Activated T-cell treated with anti-CD3 and anti-CD28 coated beads, Interleukin-2, amount 50 U/mL, for 48 hours (primary cell): ENCODE measurements at places on chromosomes 7 and 10.
A peak's percentile ranks its signal among the peaks of the same experiment; 100 is the strongest.

- DNase-seq: no peak
These were observed 75.9 kb downstream of the SHOC2 start for GRCh38 chr10:110995301-110995700.

DNA sequence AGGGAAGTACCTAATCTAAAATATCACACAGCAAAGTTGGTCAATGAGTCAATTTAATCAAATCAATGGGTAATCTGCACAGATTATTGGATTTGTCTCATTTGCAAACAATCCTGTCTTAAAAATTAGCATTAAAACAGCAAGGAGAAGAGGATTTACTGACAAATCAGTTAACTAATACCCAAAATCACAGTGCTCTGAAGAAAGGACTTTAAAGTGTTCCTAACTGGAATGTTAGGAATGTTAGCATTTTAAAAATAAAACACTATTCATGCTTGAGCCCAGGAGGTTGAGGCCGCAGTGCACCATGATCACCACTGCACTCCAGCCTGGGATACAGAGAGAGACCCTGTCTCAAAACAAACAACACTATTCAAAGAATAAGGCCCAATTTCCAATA is 83.1 kb downstream of the CHCHD3 start:
- DNase-seq: no peak

GRCh38 chr7:78690174-78690573 is 763.3 kb downstream of the MAGI2 start:
- DNase-seq: no peak

DNA sequence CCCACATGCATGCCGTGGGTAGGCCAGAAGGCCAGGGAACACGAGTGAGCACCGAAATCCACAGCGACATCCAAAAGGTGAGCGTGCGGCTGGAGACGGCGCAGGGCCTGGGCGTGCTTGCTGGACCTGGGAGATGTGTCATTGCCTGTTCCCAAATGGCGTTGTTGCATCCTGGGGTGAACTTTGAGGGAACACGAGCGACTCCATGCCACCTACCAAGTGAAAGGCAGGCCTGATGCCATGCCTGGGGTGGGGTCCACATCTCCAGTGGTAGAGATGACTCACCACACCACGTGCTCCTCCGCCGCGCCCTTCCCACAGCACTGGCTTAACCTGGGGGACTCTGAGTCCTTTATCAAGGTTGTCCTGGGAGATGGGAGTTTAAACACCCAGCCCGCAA is 24.7 kb upstream of the VIPR2 start:
- no peak for DNase-seq

GRCh38 chr10:129888784-129889616 is 75.1 kb downstream of the EBF3 start:
- peak; percentile 72 for DNase-seq

DNA sequence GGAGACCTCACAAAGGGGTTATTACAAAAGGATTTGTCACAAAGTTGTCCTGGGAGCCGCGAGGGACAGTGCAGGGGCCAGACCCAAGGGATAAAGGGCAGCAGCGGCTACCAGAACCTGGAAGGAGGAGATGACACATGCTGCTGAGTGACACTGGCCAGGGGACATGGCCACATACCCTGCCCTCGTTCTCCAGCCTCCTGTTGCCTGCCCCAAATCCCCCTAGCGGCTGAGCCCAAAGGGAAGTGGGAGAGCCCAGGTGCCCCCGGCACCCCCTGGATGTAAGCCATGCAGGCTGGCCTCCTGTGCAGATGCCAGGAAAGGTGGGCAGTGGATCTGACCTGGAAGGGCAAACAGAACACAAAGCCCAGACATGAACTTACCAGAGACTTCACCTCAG is 42.7 kb downstream of the C10orf143 start:
- DNase-seq: no peak

GRCh38 chr7:150740053-150740452 is 2.8 kb downstream of the GIMAP5 start:
- DNase-seq: peak; percentile 53

DNA sequence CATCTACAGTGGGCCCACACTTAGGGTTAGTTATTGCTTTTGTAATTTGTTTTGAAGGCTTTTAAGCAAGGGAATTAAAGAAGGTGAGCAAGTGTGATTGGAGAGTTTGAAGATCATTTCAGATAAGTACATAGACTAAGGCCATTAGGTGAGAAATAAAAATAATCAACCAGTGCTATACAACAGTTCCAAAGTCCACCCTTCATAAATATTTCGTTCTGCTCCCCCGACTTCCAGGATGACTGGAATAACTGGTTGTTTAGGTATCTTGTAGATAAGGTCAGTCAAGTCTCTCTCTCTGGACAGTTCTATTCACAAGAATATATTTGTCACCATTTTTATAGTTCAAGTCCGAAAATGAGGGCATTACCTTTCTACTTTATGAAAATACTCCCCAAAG is 98.0 kb upstream of the MBL2 start:
- DNase-seq: no peak

GRCh38 chr10:129174232-129175014 is 292.6 kb upstream of the MGMT start:
- DNase-seq: no peak

DNA sequence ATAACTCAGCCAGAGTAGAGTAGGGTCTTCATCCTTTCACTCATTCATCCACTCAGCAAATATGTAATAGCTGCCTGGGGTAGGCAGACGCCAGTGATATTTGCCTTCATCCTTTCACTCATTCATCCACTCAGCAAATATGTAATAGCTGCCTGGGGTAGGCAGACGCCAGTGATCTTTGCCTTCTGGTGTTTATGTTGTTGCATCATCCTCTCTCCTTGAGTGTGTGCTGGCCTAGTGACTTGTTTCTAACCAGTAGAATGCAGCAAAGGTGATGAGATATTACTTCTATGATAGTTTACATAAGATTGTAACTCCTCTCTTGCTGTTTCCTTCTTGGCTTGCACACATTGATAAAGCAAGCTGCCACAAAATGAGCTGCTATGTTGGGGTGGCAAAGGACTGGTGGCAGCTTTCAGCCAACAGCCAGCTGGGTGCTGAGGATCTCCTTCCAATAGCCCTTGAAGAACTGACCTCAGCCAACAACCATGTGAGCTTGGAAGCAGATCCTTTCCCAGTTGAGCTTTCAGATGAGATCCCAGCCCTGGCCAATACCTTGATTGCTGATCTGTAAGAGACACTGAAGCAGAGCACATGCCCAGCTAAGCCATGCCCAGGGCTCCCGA is 23.2 kb upstream of the MTPN start:
- DNase-seq: no peak

GRCh38 chr10:130739757-130740145 is 571.8 kb downstream of the TCERG1L start:
- no peak for DNase-seq

GRCh38 chr7:116797612-116798011 is 64.8 kb upstream of the CAPZA2 start:
- no peak for DNase-seq

GRCh38 chr10:106958589-106959361 is 205.7 kb downstream of the SORCS1 start:
- no peak for DNase-seq

- DNase-seq: no peak
These were observed 45.1 kb downstream of the HBP1 start for GRCh38 chr7:107213945-107214344.

DNA sequence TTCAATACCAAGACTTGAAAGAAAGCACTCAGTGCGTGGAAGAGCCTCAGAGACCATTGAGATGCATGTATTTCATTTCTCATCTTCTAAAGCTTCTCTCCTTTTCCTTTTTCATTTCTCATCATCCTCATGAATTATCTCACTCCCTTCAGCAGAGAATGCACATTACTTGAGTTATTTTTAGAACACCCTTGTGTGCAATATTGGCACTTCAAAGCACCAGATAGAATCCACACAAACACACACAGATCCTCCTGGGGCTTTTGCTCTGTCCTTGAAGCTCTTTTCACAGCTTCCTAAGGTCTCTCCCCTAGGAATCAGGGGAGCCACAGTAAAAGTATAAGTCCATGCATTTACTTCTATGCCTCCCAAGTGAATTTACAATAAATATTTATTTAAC is 18.3 kb downstream of the DGKI start:
- no peak for DNase-seq

GRCh38 chr10:111316722-111317212 is 239.9 kb downstream of the ADRA2A start:
- no peak for DNase-seq
